Stimulated activated CD4-positive, alpha-beta T cell treated with anti-CD3 and anti-CD28 coated beads, Interleukin-12 subunit alpha, Interleukin-12 subunit beta, amount 100 ng/mL, for 48 hours (primary cell): ENCODE measurements at places on chromosomes 13 and 19.

DNA sequence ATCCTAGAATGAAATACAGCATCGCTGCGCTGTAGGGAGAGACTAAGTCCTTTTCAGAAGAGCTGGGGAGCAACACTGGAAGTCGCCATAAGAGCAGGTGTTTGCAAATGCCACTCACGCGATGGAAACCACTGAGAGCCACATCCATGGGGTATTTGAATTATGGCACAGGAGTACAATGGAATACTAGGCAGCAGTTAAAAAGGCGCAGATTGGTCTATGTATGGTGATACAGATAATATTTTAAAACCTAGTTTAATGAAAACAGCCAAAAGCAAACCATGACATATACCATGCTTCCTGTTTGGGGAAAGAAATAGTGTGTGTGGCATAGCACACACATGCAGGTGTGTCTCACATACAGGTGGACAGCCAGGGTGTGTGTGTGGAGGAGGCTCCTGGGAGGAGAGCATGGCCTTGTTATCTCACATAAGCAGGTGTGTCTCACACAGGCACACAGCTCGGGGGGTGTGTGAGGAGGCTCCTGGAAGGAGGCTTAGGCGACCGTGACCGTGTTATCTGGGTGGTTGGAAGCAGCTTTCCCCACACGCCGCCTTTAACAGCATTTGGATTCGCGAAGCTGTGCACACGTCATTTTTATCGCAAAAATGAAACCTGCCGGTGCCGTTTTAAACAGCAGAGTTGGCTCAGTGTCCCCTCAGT is 33.6 kb downstream of the ADPRHL1 start:
- DNase-seq: no peak

- peak; percentile 59 for DNase-seq
Measured at GRCh38 chr19:18340190-18340989, at the start of gene PGPEP1. PGPEP1 (plus strand) TSS chr19:18340598; CDS start chr19:18340682, 84 bp downstream.

- DNase-seq: peak; percentile 34
Measured at GRCh38 chr19:34145741-34146202, 26.5 kb upstream of the LSM14A start.

GRCh38 chr19:17419154-17419620 is 660 bp upstream of the MVB12A start:
- no peak for DNase-seq

DNA sequence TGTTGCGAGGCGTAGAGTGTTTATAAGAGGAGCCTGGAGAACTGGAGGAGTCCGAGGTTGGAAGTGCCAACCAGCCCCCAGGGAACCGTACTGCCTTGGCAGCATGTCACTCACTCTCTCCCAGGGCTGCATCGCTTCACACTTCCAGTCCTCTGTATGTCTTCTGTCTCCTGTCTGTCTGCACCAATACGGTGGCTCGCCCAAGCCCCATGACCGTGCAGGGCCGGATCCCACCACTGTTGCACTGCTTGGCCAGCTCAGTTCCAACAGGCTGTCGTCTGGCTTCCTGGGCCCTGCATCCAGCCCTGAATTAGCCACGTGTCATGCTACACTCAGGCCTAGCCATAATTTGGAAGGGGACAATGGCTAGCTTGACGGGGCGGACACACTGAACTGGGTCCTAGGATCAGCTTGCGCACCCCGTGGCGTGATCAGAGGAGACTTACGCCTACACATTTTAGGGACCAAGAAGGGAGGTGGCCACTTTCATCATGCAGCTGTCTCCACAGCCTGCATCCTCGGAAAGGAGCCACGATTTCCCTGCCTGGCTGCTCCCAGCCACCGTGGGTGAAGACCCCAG is 147.1 kb downstream of the URI1 start:
- DNase-seq: no peak

DNA sequence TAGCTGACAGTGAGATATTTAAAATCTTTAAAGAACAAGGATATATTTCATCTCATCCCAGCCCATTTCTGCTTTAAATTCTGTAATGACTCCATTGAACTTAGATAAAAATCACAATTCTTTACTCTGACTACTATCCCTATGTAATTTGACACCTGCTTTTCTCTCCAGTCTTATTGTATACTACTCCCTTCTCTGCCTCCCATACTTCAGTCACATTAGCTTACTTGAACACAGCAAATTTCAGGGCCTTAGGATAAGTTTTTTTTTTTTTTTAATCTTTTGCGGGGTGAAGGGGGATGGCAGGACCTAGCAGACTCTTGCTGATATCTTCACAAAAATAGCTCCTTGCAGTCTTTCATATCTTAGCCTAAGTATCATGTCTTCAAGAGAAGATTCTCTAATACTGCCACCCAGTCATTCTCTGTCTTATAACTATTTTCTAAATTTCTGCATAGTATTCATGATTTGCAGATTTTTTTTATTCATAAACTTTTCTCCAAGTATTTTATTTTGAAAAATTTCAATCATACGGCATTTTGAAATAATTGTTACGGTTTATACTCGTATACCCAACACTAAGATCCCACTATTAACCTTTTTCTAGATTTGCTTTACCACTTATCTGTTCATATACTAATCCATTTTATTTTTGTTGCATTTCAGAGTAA is 151.4 kb downstream of the PCCA start:
- DNase-seq: no peak

GRCh38 chr13:39364947-39365468 is 238.0 kb downstream of the LHFPL6 start:
- no peak for DNase-seq

- no peak for DNase-seq
Measured at GRCh38 chr19:51203916-51204315, 21.0 kb upstream of the CD33 start.

DNA sequence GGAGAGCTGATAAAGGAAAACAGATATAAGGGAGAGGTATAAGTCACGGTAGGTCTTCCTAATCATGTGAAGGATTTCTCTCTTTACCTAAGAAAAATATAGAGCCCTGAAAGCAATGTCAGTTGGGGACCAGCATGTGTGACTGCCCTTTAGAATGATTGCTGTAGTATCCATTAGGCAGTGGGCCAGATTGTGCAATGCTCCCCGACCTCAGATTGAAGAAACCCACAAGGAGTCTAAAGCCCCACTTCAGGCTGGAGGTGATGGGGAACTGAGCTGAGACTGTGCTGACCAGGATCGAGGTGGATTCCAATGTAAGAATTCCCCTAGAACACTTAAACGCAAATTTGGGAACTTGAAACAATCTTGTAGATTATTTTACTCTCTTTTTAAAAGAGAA is 614.4 kb downstream of the LIG4 start:
- DNase-seq: no peak

DNA sequence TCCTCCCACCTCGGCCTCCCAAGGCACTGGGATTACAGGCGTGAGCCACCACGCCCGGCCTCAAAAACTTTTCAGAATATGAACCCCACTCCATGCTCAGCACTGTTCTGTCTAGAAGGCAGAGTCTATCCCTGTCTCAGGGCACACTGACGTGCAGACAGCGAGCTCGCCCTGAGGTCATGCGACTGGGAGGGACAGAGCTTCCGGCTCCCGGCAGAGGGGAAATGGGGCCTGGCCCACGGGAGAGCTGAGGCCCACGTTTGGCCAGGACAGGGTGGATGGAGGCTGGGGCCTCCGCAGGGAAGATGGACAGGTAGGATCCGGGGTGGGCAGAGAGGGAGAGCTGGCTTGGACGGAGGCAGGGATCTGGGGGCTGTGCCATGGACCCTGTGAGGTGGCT is 2.8 kb upstream of the AZU1 start:
- no peak for DNase-seq

DNA sequence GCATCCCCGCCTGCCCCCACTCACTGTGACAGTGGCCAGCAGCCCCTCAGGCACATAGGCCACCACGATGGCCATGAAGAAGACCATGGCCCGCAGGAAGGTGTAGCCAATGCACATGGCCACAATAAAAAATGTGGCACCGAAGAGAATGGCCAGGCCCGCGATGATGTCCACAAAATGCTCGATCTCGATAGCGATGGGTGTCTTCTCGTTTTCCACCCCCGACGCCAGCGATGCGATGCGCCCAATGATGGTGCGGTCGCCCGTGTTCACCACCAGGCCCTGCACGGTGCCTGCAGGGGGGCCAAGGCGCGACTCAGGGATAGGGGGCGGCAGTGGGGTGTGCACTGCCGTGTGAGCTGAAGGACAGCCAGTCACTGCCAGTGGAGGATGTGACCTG is 3.7 kb downstream of the ATP4A start:
- no peak for DNase-seq

DNA sequence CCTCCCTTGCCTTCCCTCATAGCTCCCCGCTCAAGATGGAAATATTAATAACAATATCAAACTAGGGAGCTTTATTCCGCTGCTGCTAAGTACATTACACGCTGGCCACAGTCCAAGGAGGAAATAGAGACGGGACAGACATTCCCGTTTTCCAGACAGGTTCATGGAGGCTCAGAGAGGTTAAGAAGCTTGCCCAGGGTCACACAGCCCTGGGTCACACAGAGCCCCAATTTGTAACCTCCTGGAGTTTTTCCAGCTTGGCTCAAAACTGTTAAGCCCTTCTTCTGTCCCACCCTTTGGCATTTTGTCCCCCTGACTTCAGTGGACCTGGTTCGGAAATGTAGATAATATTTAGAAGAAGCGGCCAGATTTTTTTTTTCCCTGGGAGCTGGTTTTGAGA is 2.0 kb downstream of the BICRA start:
- no peak for DNase-seq

DNA sequence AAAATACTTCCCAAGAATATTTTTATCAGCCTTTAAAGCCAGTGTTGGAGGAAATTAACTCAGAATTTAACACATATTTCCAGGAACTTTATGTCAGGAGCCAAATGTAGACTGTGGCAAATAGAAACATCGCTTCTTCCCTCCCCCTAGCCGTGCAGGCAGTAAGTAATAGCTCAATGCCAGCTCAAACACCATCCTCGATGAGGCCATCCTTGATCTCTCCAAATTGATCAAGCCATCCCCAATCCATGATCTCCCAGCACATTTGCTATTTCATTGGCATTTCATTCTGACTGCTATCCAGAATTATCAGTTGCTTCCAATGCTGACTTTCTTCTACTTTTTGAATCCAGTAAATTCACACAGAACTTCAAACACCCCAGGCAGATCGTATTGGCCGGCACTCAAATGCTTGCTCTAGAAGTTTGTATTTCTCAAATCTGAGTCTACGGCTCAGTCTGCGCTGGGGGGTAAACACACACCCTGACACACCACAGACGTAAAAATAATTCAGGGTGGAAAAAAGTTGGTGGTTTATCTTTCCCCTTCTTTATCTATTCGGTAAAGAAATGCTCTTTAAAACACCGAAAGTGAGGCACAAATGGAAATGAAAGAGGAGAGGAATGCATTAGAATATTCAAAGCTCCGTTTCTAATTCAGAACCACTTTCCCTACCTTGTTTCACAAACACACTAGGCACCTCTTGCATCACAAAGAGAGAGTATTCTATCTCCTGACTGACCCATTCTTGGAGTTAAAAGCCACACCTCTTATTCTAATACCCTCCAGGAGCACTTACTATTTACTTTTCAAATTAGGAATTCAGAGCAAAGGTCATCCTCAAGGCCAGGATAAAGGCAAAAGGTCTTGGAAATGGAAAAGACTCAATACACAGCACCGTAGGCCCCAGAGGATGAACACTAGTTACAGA is 991 bp downstream of the OBI1 start:
- no peak for DNase-seq

GRCh38 chr19:45863840-45864628 is at the start of gene FOXA3:
FOXA3 (plus strand) TSS chr19:45864326; CDS start chr19:45864457, 131 bp downstream.
- no peak for DNase-seq

- no peak for DNase-seq
Measured at GRCh38 chr19:53088091-53088490, 15.1 kb downstream of the ZNF160 start.

GRCh38 chr13:40983259-40983658 is 35.9 kb downstream of the ELF1 start:
- no peak for DNase-seq

DNA sequence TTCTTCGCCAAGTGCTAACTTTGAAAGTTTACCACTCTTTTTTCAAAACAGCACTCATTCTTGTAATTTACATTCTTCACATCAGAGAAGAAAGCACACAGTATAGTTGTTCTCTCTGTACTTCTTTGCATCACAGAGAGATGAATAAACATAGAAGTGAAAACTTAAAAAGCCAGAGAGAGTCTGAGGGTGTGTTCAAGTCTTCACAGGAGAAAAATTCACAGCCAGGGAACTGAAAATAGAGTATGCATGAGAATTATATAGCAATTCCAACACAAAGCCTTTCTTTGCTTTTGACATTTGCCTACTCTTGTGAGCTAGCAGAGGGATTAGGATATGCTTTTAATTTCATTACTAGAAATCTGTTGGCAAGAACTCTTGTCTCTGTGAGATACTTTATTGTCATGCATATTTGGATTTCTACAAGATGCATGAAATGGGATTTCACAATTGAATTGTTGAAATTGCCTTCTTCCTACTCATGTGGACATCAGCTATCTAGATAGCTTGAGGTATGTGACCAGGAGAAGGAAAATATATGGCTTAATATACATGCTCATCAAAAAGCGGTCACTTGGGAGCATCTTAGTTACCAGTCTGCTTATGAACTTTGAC is 166.1 kb downstream of the SLC7A1 start:
- no peak for DNase-seq

GRCh38 chr13:55869648-55870047 is 1271.1 kb upstream of the PRR20A start:
- no peak for DNase-seq

DNA sequence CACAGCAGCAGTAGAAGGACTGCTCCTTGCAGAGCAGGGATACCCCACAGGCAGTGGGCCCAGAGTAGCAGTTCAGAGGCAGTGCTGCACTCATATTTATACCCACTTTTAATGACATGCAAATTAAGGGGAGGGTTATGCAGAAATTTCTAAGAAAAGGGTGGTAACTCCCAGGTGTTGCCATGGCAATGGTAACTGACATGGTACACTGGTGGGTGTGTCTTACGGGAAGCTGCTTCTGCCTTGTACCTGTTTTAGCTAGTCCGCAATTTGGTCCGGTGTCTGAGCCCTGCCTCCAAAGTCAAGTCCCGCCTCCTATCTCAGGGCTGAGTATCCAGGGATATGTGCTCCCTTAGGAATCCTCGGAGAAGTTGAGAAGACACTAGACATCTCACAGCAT is 79.2 kb upstream of the UQCRFS1 start:
- no peak for DNase-seq

- no peak for DNase-seq
Measured at GRCh38 chr13:34207872-34208271, 389.9 kb downstream of the RFC3 start.

- no peak for DNase-seq
Measured at GRCh38 chr13:43484432-43485225, 302.1 kb downstream of the ENOX1 start.

- DNase-seq: no peak
Measured at GRCh38 chr13:29746148-29746677, 104.2 kb downstream of the UBL3 start.
